ENCODE measurements at places on chromosomes 11 and 22.
A peak's percentile ranks its signal among the peaks of the same experiment; 100 is the strongest.

DNA sequence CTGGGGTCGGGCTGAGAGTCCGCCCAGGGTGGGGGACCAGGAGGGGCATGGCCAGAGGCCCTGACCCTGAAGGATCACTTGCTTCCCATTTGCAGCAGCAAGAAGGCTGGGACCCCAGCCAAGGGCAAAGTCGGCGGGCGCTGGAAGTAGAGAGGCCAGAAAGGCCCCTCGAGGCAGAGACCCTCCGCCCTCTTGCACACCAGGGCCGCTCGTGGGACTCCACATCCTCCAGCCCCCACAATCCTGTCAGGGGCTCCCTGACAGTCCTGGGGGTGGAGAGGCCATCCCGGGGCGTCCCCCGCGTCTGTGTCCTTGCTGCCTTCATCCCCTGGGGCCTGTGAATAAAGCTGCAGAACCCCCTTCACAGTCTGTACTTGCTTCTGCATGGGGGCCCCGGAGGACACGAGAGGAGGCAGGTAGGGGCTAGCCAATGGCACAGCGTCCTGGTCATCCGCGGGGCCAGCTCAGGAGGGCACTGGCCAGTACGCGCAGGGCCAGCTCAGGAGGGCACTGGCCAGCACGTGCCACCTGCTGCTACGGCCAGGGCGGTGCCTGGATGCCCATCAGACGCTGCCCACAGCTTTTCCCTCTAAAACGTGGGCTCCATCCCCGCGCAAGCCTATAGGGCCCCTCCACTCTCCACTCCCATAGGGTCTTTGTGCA, 8.7 kb upstream of the MRPL23 start:
- no peak for DNase-seq

GRCh38 chr11:94031625-94032024, 10.5 kb downstream of the HEPHL1 start:
- no peak for DNase-seq

- DNase-seq, result peak; percentile 57
These were observed 19.3 kb downstream of the GTPBP1 start for GRCh38 chr22:38724926-38725571.

DNA sequence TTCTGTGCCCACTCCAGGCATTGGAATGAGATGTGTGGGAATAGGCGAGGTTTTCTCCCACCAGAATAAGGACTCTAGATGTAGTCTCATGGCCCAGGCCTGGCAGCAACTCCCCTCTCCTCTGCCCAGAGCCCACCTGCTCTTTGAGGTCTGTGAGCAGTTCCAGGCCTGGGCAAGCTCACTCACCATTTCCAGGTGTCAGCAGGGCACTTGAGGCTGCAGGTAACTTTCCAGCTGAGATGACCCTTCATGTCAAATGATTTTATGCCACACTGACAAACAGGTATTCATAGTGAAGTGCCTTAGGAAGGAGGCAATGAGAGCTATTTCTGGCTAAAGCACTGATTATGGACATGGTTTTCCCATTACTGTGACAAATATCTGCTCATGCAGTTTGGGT, 123.3 kb upstream of the CCDC90B start:
- DNase-seq, result no peak

GRCh38 chr22:47442821-47443220, 680.4 kb downstream of the TBC1D22A start:
- no peak for DNase-seq

DNA sequence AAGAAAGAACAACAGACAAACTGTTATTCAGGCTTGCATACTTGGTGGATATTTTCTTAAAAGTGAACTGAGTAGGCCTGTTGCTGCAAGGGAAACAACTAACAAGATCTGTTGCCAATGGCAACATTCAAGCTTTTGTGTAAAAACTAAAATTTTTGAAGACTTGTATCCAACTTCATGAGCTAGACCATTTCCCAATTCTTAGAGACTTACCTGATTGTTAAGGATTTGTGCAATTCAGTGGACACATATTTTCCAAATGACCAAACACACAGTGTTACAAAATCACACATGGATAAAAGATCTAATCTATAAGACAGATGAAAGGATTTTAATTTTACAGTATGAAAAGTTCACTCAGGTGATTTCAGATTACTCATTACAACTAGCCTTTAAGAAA, 564.1 kb downstream of the CNTN5 start:
- no peak for DNase-seq

- peak; percentile 52 for DNase-seq
These were observed 18.2 kb downstream of the KCNJ1 start for GRCh38 chr11:128848815-128849455.

DNA sequence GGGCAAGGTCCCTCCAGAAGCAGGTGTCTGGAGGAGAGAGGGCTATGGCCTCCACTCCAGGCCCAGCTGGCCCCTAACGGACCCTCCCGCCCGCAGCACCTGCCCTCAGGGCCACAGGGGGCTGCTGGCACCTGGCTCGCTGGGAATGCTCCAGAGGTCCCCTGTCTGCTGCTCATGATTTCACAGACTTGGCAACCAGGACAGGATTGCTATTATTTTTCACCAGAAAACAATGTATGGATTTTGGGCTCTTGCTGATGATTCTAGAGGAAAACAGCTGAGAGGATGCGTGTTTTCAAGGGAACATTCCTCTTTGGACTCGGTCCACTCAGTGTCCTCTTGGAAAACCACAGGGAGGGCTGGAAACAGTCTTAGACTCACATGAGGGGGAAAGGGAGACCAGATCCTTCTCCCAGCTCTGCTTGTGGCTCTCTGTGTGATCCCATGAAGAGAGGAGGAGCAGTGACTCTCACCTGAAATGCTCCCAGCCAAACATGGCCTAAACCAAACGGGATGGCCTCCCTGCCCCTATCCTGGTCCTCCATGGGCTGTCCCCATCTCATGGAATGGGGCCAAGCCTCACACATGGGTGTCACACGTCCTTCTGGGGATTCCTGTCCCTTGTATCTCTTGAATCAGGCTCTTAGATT, 15.8 kb downstream of the MYEOV start:
- DNase-seq, result no peak

- DNase-seq, result no peak
These were observed 5.3 kb upstream of the CHADL start for GRCh38 chr22:41245917-41246499.

GRCh38 chr11:79432138-79432537, 8.7 kb downstream of the TENM4 start:
- DNase-seq, result no peak
